ENCODE measurements at places on chromosomes 7 and 10.

- no peak for DNase-seq
These were observed 69.0 kb downstream of the TNRC18 start for GRCh38 chr7:5354460-5355232.

DNA sequence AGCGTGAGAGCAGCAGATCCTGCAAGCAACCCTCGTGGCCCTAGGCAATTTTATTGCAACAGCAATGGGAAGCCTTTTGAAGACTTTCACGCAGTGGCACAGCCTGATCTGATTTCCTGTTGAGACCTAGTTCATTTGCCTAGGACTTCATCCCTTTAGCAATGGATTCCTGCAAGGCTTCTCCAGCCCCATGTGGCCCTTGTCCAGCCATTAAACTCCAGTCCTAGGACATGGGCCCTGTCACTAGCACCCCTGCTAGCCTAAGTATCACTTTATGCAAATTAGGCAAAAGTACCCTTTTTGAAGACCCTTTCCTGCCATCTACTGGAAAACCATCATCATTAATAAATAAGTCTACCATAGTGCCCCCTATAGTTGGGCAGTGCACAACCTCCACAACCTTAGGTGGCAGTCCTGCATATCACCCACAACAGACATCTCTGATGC is 379.4 kb downstream of the GALNT17 start:
- no peak for DNase-seq

- DNase-seq = no peak
These were observed 5.4 kb downstream of the LRRC4 start for GRCh38 chr7:128025819-128026218.

- no peak for DNase-seq
These were observed 118.3 kb downstream of the ARID5B start for GRCh38 chr10:62019685-62020359.

GRCh38 chr7:75814407-75814947 is 871 bp upstream of the CCL24 start:
- no peak for DNase-seq

- no peak for DNase-seq
These were observed 25.6 kb upstream of the GALNTL5 start for GRCh38 chr7:151930695-151931094.

DNA sequence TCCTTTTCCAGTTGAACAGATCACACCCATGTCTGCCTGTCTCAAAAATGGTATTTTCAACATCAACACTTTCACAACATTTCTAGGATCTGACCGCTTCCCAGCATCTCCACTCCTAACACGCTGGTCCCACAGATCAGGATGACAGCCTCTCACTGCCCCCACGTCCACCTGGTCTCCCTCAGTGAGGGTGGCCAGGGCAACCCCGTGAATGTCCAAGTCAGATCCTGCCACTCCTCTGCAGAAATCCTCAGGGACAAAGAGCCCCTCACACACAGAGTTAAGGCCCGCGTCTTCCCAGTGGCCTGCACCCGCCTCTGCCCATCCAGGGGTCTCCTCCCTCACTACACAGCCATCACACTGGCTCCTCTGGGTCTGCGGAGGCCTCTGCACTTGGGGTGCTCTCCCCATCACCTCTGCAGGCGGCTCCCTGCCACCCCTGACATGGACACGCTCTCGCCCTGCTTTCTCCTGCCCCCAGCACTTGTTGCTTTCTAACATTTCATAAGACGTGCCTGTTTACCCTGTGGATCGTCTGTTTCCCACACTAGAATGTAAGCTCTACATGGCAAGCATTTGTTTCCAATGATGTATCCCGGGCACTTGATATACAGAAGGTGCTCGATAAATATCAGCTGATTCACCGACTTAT is 20.0 kb downstream of the GNA12 start:
- DNase-seq = no peak

- no peak for DNase-seq
These were observed 46.6 kb downstream of the RSU1 start for GRCh38 chr10:16770670-16771069.

DNA sequence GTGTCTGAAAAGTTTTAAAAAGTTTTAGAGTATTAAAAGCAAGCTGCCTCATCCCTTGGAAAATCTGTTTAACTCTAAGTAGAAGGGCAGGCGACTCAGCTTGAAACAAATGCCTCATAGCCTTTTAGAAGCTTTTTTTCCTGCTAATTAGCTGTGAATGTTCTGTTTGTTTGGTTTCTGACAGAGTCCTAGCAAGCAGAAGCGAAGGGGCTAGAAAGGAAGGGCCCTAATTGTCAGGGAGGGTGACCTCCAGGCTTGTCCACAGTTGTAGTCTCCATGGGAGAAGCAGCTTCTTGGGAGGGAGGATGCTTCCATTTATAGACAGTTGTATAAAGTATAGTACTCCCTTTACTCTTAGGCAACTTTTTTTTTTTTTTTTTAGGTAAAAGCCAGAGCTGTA is 90.9 kb downstream of the DNAJC1 start:
- DNase-seq = peak; percentile 24

- DNase-seq = no peak
These were observed 51.2 kb upstream of the TMEM248 start for GRCh38 chr7:66869660-66870450.

DNA sequence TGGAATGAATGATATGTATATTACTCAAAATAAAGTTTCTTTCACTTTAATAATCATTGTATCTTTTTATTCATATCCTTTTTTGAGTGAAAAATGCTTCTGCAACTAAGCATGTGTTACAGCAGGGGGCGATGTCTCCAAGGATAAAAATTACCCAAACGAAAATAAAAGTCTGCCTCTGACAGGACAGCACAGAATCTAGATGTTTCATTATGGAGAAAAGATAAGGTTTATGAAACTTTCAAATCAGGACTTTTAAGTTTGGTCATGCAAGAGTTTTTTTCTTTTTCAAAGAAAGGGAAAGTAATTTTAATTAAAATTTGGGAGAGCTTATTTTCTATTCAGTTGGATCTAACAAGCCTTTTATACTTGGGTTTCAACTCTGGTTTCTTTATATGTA is 48.4 kb downstream of the TES start:
- peak; percentile 61 for DNase-seq

DNA sequence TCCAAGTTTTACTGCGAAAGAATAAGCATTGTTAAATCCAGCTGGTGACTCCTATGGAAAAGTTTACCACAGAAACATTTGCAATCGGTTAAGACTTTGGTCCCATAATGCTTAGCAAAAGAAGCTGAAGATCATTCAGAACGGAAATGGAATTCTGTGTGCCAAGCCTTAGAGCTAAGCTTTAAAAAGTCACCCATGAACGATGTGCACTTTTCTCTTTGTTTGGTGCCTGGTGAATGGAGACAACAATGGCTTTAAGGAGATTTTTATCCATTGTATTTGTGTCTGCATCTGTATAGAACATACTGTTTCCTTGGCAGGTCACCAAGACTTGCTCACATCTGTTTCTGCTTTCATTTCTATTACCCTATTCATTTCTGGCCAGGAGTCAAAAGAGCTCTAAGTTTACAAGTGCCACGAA is 26.3 kb upstream of the COL1A2 start:
- DNase-seq = peak; percentile 83

DNA sequence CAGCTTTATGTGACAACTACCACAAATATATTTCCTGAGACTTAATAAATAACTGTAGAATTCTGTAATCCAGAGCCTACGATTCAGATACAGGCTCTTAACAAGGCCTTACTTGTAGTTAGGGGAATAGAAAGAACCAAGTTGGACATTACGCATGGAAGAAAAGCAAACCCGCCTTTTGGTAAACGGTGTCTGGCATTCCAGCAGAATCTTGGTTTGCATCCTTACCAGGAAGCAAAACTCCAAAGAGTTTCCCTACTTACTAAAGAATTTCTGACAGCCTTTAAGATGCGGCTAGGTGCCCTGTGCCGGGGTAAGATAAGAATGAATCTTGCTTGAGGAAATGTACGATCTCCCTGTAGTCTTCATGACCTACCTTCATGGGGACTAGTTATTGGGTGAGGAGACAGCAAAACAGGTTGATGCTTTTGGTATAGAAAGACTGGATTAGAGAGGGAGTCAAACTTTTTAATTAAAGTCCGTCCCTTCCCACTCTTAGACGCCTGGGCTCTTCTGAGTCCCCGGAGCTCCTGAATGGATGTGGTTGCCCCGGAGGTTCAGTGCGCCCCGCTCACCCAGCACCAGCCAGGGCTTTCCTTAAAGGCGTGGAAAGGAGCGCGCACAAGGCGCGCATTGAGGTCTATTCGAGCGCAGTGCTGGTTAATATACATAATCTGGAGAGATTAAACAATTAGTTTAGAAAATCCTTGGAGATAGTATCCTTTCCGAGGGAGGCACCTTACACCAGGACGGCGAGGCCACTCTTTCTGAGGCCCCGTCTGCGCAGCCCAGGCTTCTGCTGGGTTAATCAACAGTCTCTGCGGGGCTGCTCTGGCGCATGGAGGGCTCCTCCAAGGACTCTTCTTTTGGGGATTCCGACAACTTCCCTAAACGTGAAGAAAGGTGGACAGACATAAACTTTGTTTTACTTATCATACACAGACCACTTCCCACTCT is 11.5 kb downstream of the PTF1A start:
- DNase-seq = no peak

DNA sequence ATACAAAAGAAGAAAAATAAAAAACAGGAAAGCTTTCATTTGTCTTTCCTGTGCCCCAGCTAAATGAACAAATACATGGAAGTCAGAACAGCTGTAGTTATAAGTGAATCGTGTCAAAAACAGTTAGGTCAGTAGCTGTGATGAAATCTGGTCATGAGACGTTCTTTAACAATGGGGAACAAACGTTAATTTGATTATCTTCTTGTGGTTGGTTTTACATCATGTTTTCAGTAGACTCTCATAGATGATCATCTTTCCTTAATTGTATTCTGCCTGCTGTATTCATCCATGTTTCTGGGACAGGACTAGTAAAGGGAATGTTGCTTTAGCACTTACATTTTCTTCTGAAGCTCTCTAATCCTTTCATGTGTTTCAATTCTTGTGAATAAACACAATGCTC is 97.0 kb downstream of the PCLO start:
- no peak for DNase-seq

- DNase-seq = no peak
These were observed 221.5 kb downstream of the INHBA start for GRCh38 chr7:41481353-41481752.

- no peak for DNase-seq
These were observed 82.2 kb downstream of the ST7 start for GRCh38 chr7:117035465-117035862.

DNA sequence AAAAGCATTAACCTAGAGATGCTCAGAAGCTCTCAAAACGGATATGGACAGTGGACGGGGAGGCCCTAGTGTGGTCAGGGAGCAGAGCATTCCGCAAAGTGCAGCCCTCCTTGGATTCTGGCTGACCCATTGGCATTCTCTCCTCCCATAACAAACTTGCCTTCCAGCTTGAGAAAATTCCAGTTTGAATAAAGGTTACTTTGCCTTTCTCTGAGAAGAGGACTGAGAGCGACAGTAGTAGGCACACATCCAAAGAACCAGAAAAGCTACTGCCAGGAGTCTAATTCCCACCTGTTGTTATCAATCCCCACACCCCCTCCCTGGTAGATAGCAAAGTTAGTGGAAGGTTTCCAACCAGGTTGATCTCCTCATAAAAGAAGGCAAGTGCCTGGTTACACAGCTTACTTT is 84.7 kb upstream of the TRIL start:
- no peak for DNase-seq

DNA sequence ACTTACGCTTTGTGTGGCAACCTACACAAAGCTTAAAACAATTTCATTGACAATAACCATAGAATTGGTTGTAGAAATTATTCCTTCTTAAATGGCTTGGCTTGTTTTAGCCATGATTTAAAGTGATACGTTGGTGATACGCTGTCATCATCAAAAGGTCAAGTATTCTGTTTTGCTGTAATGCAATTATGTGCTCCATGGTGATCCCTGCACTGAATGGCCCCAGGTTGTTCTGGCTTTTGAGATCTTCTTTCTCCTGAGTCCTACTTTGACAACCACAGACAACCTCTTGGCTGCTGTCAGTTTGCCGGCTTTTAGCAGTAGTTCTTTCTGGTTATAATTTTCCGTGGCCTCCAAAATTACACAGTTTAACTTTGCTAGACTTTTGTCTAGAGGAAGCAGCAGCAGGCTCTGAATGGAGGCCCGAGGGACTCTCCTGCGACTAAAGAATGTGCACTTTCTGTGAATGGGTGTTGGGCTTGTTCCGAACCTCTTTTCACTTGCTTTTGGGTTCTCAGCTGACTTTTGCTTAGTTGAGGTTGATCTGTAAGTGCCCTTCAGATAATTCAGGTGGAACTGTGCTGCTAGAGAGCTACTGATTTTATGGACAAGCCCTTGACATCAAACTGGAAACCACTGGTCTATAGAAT is 104.7 kb downstream of the TMEM178B start:
- DNase-seq = no peak

GRCh38 chr10:43962346-43963191 is 313.9 kb upstream of the ZNF32 start:
- no peak for DNase-seq

DNA sequence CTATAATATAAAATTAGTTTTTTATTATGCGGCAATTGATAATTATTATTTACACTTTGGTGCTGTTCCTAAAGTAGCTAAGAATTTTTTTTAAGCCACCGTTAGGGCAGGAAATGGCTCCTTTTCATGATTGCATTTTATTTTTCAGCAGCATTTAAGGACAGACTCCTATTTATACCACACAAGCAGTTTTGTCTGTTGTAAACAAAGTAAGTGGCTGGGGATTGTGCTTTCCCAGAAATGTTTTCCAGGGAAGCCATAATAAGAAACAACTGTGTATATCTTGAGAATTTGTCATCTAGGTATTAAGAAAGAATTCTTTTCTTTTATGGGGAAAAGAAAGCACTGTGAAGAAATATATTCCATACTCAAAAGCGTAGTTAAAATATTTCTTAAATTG is 232.0 kb downstream of the VTI1A start:
- no peak for DNase-seq

GRCh38 chr7:137985253-137985896 is 16.5 kb downstream of the CREB3L2 start:
- no peak for DNase-seq

GRCh38 chr10:95183271-95184230 is 10.5 kb upstream of the ACSM6 start:
- DNase-seq = peak; percentile 81

GRCh38 chr10:79159785-79160184 is 91.0 kb downstream of the ZMIZ1 start:
- no peak for DNase-seq

GRCh38 chr7:137652721-137653120 is 194.1 kb downstream of the DGKI start:
- DNase-seq = no peak

DNA sequence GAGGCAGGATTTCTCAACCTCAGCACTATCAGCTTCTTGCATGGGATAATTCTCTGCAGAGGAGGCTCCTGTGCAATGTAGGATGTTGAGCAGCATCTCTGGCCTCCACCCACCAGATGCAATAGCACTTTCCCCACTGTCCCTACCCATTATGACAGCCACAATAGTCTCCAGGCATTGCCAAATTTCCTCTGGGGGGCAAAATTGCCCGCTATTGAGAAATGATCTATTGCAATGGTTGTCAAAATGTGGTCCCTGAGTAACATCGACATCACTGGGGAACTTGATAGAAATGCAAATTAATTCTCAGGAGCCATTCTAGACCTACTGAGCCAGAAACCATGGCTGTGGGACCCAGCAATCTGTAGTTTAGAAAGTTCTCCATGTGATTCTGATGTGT is 7.0 kb downstream of the KCNK18 start:
- no peak for DNase-seq

GRCh38 chr7:140685407-140686087 is 11.0 kb upstream of the NDUFB2 start:
- DNase-seq = no peak

- no peak for DNase-seq
These were observed 57.7 kb downstream of the MYPN start for GRCh38 chr10:68166871-68167585.

- DNase-seq = no peak
These were observed 35.2 kb upstream of the BMPER start for GRCh38 chr7:33870120-33870519.

GRCh38 chr7:780081-780480 is 52.2 kb upstream of the SUN1 start:
- no peak for DNase-seq

Data from right lung (tissue), 10 donors.